SJSA1 (cell line): ENCODE measurements at places on chromosomes 2 and 18.

DNA sequence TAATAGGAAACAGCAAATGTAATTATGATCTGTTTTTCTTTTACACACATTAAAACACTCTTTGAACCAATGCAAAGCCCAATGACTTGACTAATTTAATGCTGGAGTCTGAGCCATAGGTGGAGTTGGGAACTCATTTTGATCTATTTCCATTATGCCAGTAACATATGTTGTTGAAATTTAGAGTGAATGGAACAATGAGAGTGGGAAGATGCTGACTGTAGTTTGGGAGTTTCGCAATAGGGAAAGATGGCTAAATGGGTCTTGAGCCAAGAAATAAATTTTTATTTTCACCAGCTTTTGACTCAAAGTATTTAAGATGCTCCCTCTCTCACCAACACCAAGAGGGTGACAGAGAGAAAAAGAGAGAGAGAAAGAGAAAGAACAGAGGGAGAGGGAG, 246.7 kb downstream of the DLGAP1 start:
- DNase-seq = no peak

DNA sequence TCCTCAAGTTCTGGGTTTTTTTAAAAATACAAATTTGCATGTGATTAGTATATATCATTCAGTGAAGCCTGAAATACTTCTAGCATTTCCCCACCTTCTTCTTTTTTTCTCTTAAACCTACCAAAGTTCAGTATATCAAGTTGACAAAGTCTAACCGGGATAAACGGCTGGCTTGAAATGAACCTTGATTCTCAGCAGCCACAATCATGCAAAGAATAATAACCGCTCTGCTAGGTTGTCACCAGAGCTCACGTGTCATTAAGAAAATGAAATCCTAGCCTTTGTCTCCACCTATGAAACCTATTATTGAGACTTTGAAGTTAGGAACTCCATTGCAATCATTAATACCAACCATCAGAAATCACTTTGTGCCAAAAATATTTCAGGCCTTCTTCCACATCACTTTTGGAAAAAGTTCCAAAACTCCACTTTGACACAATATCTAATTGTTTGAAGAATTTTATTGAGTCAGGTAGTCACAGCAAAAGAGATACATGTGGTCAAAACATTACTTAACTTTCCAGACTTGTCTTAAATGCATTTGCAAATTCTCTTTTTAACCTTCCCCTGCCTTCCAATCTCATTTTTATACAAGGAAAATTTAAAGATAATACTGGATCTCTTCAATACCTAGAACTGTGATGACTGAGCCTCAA, 285.6 kb upstream of the ACVR2A start:
- DNase-seq = no peak

DNA sequence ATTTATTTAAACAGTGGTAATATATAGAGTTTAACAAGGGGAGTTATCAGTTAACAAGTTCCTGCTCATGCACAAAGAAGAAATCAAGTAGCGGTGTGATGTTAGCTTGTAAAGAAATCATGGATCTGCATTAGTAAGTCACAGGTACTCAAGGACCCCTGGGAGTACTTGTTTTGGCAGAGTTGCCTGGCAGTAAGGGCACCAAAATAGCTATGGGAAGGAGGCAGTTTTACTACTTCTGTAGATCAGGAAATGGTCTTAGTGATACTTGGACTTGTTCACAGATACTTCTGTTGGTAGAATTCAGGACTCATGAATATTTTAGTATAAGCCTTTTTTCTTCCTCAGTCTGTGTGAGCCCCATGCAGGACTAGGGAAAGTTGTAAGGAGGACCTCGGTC, 107.3 kb upstream of the IL1R2 start:
- no peak for DNase-seq

DNA sequence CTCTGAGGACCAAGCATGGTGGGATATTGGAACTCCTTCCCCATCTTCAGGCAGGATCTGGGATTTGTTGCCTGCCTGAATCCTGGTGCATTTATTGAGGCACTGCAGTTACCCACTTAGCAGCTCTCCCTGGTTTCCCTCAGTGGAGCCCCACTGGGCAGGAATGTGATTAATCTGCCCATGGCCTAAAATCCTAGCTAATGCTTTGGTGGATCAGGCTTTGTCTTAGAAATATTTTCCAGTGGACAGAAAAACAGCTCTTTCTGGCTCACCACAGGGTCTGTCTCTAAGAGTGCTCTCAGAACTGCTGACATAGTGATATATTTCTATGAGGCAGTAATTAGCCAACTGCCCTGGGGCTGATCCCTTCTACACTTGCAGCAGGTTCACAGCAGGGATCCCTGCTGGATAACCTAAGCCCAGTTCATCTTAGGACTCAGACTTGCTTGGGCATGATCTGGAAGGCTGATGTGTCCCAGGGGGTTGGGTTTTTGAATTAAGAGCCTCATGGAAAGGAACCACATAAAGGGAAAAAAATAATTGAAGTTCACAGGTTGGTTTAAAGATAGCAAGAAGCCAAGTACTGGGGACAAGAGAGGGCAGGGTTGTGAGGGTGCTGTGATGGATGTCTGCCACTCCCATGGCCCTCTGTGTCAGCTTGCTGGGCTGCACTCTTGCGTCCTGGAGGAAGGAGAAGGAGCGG, 44.3 kb upstream of the ZDBF2 start:
- no peak for DNase-seq

GRCh38 chr2:236889791-236890704, 195.6 kb upstream of the COPS8 start:
- no peak for DNase-seq

DNA sequence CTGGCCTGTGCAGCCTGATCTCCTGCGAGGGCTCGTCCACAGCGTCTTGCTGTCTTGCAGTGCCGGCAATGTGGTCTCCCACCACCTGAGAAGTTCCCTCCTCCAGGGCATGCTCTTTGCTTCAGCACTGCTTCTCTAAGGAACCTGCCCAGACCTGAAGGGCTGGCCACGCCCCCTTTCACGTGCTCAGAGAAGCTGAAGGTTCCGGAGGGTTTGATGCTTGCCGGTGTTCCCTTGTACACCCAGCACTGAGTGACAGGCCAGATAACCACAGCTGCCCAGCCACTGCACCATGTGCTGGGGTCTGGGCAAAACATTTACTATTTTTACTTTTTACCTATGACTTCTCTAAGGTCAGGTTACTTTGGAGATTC, 1.7 kb upstream of the POLR2D start:
- no peak for DNase-seq

- no peak for DNase-seq
These were observed 144.8 kb upstream of the GULP1 start for GRCh38 chr2:188146888-188147287.

GRCh38 chr2:25336383-25336841, 5.3 kb downstream of the DNMT3A start:
- DNase-seq = no peak

GRCh38 chr2:28898048-28898447, 3.6 kb downstream of the WDR43 start:
- DNase-seq = no peak

DNA sequence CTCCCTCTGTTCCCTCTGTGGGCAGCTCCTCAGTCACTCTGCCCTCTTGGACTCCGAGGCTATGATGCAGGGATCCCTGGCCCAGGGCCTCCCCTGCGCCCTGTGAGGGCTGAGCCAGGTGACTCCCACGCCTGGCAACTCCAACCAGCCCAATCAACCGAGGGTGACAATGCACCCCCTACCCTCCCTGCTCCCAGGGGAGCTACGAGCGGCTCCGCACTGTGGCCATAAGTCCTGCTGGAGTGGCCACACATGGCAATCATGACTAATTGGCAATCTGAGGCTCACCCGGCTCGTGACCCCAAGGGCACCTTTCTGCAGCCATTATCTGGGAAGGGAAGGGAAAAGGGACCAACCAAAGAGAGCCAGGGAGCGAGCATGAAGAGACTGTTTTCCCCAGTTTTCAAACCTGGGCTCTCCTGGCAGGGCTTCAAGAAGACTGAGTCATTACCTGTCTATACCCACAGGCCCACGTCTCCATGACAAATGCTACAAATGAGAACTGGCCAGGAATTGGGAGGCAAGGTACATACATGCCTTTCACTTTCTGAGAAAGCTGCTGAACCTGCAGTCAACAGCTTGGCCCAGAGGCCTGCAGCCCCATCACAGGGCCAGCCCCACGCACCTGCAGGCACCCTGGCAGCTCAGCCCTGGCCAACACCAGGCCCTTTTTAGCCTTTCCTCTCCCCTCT, 45.1 kb downstream of the RPL31 start:
- no peak for DNase-seq

DNA sequence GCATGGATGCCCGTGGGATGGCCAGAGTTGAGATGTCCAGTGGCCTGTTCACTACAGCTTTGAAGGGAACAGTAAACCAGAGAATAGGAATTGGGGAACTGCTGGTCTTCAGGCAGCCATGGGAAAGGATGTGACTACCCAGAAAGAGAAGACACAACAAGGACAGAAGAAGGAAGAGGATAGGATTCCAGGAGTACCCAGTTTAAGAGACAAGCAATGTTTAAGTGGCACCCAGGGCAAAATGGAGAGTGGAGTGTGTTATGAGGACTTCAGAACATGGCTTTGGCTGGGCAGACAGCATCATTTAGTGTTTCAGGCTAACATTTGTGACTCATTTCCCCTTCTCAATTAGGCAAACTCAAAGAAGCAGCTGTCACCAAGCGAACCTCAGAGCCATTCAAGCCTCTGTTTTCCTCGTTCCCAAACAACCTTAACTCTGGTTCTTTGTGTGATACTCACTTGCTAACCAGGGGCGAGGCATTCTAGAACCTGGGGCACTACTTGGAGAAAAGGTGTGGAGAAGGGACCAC, 4.0 kb upstream of the FAM124B start:
- DNase-seq = no peak

- DNase-seq = no peak
These were observed 863.2 kb downstream of the SUCLG1 start for GRCh38 chr2:83595926-83596325.
